PC-3 (cell line): ENCODE measurements at places on chromosomes 6 and 20. TPM values are rescaled to one million over a fixed set of nuclear protein-coding genes. Genes with fewer than 3 reads are reported as not detected.

The COX4I2 gene
- total RNA-seq, result not detected in 2 replicates

The EYS gene
- 0.07 TPM in 1 of 2 replicates, not detected in the other for total RNA-seq

The SYCP2 gene
- total RNA-seq, result 0.86 and 1.8 TPM in 2 replicates

The SLC32A1 gene
- not detected in 2 replicates for total RNA-seq

The PRR18 gene
- not detected in 2 replicates for total RNA-seq

The DAAM2 gene
- not detected in 2 replicates for total RNA-seq

The ZNF292 gene
- total RNA-seq, result 8.9 and 16.9 TPM in 2 replicates

The SLC18B1 gene
- 8.4 and 9.1 TPM in 2 replicates for total RNA-seq

The TAAR6 gene
- total RNA-seq, result not detected in 2 replicates

The TRMT6 gene
- total RNA-seq, result 35.4 and 44.0 TPM in 2 replicates

The VPS52 gene
- total RNA-seq, result 33.7 and 39.9 TPM in 2 replicates

The DEFB119 gene
- total RNA-seq, result not detected in 2 replicates

The MICAL1 gene
- 9.1 and 17.9 TPM in 2 replicates for total RNA-seq
